ENCODE measurements at places on chromosomes 5 and 9.

- no peak for DNase-seq
Observed at GRCh38 chr5:89435347-89435746, 552.4 kb upstream of the MEF2C start.

GRCh38 chr9:133709691-133710571, 28.2 kb downstream of the SARDH start:
- no peak for DNase-seq

GRCh38 chr9:22416692-22417060, 29.9 kb upstream of the DMRTA1 start:
- DNase-seq, result peak; percentile 45

DNA sequence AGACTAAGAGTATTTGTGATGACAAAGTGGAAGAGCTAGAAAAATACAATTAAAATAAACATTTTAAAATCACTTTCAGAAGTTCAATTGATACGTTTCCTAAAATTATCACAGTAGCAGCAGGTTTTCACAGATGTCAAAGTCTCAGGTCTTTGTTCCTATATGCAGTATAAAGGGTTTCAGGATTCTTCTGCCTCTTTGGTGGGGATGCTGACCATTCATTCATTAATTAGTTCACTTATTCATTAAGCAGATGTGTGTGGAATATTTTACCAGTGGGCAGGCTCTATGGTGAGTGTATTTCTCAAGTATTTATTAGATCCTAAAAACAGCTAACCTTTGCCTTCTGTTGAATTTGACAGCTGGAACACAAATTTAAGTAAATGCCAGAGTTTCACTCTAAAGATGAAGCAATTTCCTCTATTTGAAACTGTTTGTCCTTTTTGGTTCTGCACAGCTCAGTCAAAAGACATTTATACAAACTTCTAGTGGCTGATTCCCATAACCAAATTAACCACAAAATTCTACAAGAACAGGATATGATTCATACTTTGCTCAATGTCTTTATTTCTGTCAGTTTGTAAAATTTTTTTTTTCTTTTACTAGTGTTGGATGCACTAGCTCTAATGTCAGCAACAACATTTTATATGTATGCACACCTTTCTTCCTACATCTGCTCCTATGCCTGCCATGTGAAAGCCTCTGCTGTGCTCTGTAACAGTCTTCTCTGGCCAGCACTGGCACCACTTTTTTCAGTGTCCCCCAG, 75.9 kb upstream of the PRR16 start:
- DNase-seq, result peak; percentile 73

DNA sequence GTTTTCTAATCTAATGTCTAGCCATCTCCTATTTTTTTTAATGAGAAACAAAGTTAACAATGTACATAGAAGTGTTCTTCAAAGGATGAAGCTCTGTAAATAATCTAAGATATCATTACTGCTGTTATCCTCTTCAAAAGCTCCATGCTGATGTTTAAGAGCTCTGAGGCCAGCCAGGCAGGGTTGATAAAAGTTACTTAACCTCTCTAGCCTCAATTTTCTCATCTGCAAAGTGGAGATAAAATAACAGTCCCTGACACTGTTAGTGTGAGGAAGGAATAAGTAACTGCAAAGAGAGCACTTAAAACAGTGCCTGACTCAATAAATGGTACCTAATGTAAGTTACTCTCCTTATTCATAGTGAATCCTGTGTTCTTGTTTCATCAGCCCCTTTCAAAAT, 60.1 kb downstream of the LHFPL2 start:
- no peak for DNase-seq

DNA sequence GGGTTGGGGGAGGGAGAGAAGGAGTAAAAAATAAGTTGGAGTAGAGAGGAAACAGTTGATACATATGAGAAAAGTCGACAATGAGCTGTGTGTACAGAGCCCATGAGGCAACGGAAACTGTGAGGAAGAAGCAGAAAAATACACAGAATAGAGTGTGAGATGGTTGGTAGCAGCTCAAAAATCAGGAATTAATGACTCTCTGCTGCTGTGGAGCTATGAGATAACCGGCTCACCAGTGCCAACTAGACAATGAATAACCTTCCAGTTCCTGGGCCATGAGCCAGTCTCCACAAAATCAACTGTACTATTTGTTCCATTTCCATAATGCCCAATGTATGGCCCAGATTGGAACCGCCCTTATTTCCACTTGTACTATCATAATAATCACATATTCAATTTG, 53.1 kb upstream of the NREP start:
- no peak for DNase-seq

Data from NCI-H226 (cell line).